Activated T-helper 9 cell treated with anti-CD3 and anti-CD28 coated beads, Interleukin-2, amount 50 U/mL, for 16 hours (primary cell): ENCODE measurements at places on chromosomes 1 and 21.

DNA sequence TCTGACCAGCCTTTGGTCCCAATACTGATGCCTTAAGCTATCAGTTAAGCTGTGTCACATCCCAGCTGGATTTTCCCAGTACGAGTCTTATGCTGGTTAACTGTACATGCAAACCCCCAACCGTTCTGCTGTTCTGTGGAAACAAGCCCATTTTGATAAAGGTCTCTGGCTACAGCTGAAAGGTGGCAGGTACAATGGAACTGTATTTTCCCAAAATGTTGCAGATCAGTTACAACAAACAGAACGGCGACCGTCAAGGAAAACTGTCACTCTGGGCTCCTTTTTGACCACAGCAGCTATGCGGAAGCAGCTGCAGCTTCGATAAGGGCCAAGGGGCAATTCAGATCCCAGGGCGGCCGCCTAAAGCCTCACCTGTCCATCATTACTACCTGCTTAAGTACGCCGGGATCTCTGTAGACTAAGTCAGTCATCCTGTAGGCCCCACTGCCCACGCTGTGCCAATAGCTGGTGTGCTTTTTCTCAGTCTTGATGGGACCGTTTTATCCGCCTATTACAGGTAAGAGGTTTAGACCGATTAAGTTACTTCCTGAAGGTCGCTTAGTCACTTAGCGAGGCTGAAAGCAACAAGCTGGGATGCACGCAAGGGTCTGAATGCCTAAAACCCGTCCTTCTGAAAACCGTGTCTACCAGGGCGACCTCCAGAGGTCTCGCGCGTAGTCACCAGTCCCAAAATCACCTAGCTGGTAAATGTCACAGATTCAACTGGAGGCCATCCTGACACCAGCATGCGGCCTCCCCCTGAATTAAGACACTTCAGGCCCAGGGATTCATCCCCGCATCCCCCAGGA, 11.1 kb upstream of the RAB42 start:
- peak; percentile 41 for DNase-seq

- no peak for DNase-seq
These were observed 395.5 kb downstream of the RPS6KC1 start for GRCh38 chr1:213446496-213446895.

GRCh38 chr1:167109125-167109524, 15.2 kb downstream of the STYXL2 start:
- DNase-seq, result no peak

GRCh38 chr1:62588000-62588399, 9.3 kb upstream of the ANGPTL3 start:
- DNase-seq, result no peak

GRCh38 chr1:32289256-32289655, 2.6 kb upstream of the HDAC1 start:
- no peak for DNase-seq

DNA sequence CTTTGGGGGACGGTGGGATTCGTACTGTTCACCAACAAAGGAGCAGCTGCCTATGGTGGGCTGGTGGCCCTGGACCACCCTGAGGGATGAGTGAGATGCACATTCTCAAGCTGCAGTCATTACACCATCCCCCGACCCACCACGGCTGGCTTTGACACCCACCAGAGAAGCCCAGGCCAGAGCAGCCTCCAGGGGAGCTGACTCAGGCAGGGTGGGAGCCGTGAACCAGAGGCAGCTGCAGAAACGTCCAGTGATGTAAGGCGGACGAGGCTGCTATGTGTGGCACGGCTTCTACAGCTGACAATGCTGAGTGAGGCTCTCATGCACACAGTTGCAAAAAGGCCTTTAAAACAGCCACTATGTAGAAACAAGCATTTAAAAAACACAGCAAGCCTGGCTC, 40.1 kb downstream of the CHAF1B start:
- no peak for DNase-seq
